ENCODE measurements at places on chromosomes 1 and 21.

GRCh38 chr1:212139526-212140135 is 104.1 kb downstream of the DTL start:
- no peak for DNase-seq

DNA sequence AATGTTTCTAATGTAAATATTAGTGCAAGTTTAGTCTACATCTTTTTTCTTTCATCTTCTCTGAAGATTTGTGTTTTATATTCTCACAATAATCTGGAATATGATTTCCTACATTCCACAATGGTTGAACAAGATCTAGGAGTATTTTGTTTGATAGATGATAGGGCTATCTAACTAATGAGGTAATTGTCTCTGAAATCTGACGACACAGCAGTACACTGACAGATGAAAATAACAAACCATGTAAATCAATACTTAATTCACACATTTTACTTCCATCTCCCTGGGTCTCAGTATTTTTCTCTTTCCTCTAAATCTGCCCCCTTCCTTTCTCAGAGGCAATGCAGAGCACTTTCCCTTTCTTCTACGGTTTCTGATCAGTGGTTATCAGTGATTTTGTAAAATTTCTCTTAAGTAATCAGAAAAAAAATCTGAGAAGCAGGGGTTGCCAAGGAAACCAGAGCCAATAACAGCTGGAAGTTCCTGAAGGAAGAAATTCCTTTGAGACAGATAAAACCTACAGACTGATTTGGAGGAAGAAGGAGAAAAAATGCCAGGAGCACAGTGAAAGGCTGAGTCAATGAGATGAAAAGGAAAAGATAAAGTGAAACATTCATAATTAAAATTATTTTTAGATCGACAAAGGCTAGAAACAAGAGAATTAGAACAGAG is 7.3 kb upstream of the ANKRD13C start:
- peak; percentile 65 for DNase-seq

DNA sequence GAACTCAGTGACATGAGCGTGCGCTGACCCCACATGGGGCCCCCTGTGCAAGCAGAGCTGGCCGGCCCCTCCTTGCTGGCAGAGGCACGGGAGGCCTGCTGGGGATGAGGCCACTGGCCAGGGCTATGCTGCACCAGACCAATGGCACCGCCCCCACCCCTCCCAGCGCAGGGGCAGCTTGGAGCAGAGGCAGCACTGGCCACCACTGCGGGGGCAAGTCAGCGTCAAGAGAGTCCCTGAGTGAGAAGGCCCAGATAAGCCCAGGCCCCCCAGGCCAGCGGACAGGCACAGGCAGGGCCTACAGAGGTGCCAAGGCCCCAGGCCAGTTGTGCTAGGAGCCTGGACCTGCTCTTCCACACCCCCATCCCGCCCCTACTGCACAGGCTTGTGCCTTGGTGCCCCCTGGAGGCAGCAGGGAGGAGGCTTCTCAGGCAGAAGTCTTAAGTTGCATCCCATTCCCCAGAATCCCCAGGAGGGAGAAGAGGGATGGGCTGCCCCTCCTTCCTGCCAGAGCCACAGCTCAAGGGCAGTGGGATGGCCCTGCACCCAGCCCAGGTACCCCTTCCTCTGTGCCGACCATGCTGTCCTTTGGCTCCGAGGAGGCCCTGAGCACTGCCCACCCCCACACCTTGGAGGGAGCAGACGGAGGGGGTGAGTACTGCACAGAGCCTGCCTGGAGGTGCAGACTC is 35.8 kb downstream of the EPHX1 start:
- peak; percentile 76 for DNase-seq

DNA sequence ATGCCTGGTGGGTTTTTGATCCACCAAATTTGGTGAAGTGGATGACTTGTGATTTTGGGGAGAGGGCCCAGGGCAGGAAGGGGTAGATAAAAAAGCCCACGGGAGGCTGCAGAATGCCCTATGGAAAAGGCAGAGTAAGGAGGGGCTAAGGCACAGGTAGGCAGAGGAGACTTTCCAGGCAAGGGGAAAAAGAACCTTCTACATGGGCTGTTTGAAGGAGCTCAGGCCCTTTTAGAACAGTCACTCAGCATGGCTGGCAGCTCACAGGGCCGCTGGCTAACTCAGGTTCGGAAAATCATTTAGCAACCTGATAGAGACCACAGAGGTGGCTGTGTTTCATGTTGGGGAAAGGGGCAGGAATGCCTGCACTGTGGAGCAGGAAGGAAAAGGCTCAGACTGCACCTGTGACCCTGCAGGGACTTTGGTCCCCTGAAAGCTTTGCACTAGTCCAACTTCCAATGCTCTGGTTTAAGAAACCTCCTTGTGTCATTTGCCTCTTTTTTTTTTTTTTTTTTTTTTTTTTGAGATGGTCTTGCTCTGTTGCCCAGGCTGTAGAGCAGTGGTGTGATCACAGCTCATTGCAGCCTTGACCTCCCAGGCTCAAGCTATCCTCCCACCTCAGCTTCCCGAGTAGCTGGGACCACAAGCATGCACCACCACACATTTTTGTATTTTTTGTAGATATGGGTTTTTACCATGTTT is 58.5 kb upstream of the ENAH start:
- no peak for DNase-seq

DNA sequence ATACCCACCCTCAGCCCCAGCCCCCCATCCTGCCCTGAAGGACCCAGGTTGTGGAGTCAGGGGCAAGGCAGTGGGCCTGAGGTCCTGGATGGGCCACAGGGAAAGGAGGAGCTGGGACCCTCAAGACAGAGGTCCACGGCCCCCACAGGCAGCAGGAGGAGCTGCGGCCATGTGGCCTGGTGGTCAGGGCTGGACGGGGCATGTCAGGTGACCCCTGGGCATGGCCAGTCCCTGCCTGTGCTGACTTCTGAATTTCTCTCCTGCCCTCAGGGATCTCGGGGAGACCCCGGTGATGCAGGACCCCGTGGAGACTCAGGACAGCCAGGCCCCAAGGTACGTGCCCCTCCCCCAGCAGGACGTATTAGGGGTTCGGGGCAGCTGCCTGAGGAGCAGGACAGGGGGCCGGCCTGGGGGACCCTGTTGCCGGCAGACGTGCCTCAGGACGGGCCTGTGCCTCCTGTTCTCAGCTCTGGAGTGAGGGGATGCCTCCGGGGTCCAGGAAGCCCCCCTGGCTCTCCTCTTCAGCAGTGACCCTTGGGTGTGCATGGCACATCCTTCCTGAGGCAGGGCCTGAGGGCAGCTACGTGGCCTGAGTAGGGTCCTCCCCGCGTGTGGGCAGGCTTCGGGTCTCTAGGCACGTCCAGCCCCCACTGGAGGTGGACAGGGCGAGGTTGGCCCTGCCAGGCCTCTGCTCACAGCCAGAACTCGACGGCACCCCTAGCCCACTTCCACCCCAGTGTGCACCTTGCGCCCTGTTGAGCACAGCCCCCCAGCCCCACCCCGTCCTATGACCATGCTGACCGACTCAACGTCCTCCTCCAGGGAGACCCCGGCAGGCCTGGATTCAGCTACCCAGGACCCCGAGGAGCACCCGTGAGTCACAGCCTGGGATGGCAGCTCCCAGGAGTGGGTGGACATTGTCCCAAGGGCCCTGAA is 23.6 kb downstream of the COL6A2 start:
- DNase-seq, result no peak
